ENCODE measurements at places on chromosomes 12 and 14.

DNA sequence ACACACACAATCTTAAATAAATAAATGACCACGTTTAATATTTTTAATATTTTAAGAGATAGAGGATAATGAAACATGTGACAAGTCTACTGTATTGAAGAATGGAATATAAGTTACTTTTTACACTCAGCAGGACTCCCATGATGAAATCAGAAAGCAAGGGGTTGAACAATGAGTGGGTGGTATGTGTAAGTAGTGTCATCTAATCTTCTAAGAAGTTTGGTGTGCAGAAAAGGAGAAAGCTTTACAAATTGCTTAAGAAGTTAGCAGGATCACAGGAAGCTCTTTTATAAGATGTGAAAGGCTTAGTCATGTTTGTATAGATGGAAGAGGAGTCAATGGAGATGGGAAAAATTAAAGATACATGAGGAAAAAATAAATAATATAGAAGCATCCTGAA, 47.8 kb downstream of the SLC15A5 start:
- DNase-seq: no peak

- DNase-seq: no peak
These were observed 253.0 kb downstream of the DAD1 start for GRCh38 chr14:22336031-22336430.

GRCh38 chr14:43005807-43006206, 1399.1 kb downstream of the LRFN5 start:
- DNase-seq: no peak

DNA sequence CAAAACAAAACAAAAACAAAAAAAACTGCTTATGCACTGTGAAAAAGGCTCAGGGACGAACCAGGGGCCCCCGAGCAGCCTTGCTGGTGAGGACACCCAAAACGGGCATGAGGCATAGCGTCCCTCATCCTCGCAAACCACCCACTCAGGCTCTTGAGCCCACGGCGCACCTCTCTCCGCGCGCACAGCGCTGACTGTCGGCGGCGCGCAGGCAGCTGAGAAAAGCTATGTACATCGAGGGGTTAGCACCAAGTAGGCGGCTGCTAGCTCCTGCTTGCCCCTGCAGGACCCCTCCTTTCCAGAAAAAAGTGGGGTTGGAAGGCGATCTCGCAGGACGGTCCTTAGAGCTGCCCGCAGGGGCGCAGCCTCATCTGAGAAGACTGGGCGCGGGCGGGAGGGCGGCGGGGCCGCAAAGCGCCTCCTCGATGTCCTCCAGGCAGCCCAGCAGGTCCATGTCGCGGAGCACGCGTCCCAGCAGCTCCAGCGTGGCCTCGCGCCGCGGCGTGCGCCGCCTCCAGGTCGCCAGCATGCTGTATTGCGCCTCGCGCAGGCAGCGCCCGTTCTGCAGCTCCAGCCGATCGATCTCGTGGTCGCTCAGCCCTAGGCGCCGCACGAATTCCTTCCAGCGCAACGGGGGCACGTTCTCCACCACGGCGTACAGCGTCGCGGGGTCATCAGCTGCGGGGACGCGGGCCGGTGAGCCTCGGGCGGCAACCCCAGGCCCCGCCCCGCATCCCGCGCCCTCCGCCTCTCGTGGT, 12.8 kb downstream of the TNFRSF1A start:
- no peak for DNase-seq

GRCh38 chr12:71872972-71873371, 33.4 kb downstream of the TBC1D15 start:
- no peak for DNase-seq

DNA sequence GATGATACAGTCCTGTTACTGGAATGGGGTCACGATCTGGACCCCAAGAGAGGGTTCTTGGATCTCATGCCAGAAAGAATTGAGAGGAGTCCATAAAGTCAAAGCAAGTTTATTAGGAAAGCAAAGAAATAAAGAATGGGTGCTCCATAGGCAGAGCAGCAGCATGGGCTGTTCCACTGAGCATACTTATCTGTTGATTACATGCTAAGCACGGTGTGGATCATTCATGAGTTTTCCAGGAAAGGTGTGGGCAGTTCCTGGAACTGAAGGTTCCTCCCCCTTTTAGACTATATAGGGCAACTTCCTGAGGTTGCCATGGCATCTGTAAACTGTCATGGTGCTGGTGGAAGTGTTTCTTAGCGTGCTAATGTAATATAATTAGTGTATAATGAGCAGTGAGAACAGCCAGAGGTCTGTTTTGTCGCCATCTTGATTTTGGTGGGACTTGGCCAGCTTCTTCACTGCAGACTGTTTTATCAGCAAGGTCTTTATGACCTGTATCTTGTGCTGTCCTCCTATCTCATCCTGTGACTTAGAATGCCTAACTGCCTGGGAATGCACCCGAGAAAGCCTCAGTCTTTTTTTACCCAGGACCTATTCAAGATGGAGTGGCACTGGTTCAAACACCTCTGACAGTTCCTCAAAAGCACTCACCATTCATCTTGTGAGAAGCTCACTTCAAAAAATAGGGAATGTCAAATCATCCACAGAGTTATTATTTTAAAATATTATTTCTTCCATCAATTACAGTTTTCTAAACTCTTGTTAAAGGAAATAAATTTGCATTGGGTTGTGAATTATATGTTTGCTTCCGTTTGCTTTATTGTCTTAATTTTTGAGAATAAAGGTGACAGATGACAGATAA, 1358.8 kb upstream of the TMEM132C start:
- DNase-seq: no peak

DNA sequence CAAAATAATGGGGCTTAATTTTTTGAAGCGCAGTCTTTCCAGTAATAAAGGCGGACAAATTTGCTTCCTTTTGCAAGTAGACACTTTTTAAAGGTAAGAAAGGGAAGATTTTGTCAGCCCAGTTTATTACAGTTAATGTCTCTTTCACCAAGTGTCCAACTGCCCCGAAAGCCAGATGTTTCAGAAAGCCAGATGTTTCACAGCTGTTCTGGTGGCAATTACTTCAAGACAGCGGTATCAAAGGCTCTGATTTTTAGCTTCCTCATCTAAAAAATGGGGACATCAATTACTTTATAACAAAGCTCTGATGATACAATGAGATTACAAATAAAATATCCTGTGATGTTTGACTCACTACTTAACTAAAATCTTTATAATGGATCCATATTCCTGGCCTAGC, 1.0 kb downstream of the WBP11 start:
- no peak for DNase-seq

DNA sequence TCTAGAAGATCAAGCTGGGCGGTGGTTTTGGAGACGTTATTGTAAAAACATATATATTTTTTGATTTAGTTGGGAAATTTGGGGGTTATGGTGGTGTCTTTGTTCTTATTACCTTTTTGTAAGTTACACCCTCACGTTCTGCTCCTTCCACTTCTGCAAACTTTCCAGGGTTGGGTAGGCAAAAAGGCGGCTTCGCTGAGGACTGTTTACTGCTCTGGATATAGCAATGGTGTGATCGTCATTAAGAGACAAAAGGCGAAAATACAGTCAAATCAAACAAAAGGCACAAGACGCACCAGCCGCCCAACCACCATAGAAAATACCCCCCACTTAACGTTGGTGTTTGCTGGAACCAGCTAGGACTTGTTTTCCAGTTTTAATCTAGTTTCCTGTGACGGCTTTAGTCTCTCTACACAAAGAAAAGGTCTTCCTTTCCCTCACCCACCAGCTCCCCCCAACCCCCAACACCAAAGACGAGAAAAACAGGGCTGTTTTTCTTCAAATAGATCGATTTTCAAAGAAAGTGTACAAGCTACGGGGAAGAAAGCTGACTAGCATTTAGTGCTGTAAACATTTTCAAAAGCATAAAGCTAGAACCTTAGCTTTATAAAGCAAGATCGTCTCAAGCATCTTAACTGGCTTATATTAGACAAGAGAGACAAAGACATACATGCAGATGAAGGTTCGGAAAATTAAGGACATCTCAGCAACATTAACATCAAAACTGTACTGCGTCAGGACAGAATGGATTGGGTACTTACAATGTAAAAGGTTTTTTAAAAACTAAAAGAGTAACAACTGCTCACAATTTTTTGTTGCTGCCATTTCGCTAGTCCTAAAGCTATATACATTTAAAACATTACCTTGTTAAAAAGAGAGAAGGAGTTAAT, 2.0 kb upstream of the SETD1B start:
- DNase-seq: no peak

Data from retinal pigment epithelial cell (primary cell).